NCI-H526 (cell line): ENCODE measurements at places on chromosomes 12 and 14.

DNA sequence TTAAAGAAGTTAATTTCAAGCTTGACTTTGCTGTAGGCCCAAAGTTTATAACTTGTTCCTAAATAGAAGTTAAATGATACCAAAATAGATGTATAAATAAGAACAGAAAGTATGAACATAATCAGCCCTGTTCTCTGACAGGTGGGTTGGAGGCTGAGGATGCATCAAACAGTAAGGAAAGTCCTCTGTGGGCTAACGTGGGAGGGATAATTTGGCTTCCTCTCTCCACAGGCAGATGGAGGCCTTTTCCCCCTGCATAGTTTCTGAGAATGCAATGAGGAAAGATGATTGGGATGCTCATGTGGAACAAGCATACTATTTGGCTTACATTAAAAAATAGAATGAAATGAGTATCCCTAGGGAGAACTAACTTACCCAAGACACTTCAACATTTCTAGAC is 56.5 kb downstream of the GARIN6 start:
- DNase-seq, result no peak

DNA sequence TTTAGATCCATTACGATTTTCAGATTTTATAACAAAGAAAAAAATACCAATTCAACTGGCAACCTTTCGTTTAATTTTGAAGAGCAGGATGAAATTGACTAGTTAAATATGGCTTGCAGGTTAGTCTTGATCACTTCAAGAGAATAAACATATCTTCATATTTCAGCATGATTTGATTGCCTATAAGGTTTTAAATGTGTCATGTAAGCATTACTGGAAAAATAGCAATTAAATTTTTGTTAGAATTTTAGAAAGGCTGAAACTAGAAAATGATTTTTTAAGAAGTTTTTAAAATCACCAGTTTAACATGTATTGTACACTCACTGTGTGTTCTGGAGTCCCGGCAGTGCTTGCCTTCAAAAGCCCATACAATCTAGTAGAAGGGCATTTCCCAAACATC is 310.2 kb upstream of the DIO2 start:
- no peak for DNase-seq

- no peak for DNase-seq
These were observed 13.0 kb upstream of the LBHD2 start for GRCh38 chr14:103070971-103071542.

GRCh38 chr14:54686871-54687749 is 120.2 kb downstream of the SAMD4A start:
- no peak for DNase-seq

DNA sequence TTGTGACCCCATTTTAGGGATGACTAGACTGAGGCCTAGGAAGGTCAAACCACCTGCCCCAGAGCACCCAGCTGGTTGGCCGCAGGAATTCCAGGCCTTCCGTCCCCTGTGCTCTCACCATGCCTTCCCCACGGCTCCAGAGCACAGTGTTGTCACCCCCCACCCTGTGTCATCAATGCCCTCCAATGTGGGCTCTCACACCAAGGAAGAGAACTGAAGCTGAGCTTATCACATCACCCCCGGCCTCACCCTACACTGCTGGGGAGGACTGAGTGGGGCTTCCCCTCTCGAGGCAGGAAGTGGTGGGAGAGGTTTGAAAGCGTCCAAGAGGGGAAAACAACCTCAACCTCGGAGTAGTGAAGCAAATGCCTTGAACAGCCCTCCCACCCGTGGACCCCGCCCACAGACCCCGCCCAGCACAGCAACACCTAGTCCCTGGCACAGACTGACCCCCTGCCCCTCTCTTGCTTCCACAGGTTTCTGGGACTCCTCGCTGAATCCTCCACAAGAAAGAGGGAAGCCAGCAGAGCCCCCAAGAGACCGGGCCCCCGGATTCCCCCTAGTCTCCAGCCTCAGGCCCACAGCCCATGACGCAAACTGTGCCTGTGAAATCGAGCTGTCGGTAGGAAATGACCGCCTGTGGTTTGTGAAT is 97.2 kb downstream of the LGMN start:
- DNase-seq, result no peak

DNA sequence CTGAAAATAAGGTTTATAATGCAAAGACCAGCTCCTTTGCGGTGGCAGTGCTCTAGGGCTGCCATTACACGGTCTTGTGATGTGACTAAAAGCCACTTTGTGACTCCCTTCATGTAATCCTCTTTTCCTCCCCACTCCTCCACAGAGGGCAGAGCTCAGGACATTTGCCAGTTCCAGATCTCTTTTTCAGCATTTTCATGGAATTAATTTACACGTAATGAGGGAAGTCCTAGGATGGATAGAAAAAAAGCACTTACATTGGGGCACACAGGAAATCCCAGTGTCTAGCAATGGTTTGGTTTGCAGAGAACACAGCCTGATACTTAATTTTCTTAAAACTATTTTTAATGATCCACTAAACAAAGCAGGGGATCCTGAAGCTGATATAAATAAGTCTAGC is 17.5 kb upstream of the ATF1 start:
- DNase-seq, result no peak

DNA sequence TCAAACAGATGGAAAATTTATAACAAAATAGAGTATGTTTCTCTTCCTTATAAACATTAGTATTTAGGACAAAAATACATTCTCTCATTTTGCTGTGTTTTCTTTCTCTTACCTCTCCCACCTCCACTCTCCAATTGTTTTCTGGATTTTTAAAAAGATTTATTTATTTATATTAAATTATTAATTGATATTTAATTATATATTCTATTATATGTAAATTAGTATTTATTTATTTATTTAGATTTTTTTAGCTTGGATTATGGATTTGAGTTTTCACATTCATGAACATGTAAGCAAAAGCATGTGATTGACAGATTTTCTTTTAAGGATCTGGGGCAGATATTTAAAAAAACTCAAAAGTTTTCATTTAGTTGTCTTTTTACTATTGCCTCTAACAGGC is 35.6 kb downstream of the SCN8A start:
- DNase-seq, result no peak

DNA sequence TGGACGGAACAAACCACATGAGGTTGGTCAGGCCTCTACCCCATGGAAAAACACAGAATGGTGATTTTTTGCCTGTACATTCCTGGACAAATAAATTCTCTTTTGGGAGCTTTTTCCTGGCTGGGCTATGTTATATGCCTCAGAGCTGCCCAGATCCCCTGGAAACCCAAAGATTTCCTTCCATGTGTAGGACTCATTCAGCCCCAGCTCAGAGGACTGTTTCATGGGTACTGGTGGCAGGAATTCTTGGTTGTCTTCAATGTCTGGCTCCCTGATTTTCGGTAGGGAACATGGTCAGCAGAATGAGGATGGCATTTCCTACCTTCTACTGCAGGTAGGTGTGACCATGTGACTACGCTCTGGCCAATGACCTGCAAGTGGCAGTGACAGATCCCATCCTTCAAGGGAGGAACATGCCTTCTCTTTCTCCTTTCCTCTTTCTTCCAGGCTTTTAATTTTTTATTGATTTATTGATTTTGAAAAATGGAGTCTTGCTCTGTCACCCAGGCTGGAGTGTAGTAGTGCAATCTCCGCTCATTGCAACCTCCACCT is 15.4 kb upstream of the P2RX7 start:
- DNase-seq, result no peak

DNA sequence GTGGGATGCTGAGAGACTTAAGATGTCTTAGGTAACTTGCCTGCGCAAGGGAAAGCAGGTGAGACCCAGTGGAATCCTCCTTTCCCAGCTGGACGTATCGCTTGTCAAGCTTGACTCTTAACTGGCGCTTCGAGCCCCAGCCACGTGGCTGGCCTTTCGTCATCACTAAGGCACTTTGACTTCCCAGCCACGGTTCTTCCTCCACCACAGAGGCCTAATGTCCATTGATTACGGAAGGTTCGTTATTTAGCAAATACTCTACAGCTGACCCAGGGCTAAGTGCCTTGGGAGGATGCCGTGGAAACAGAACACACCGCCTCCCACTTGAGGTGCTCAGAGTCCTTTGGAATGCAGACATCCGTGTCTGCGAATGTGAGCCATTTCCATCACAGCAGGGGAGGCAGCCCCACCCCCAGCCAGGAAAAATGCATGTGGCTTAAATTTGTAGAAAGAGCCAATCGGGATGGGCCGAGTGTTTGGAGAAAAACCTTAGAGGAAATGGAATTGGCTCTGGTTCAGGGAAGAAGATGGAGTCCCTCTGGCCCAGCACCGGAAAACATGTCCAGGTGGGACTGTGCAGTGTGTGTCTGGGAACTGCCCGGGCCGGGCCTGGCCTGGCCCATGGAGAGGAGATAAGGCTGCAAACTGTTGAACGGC is 115.7 kb downstream of the PLXNC1 start:
- no peak for DNase-seq

GRCh38 chr12:12947902-12948301 is 4.1 kb downstream of the GPRC5D start:
- DNase-seq, result no peak

GRCh38 chr12:67797185-67797741 is 148.7 kb downstream of the DYRK2 start:
- no peak for DNase-seq

GRCh38 chr12:41956353-41956752 is 188.3 kb downstream of the GXYLT1 start:
- no peak for DNase-seq

DNA sequence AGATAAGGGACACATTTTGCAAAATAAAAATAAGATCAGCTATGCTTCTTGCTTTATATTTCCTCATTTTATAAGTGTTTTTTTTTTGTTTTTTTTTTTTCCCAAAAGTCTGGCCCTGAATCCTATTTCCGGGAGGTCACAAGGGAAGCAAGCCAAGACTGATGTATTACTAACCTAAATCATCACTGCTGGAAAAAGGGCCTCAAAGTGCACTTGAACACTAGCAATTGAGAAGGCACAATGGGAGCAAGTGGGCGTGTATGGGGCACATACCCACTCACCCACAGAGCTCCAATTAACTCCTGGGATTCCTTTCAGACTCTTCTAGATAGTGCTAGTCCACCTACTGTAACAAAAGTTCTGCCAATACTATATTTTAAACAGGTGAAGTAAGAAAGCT is 58.8 kb downstream of the STON2 start:
- DNase-seq, result no peak

DNA sequence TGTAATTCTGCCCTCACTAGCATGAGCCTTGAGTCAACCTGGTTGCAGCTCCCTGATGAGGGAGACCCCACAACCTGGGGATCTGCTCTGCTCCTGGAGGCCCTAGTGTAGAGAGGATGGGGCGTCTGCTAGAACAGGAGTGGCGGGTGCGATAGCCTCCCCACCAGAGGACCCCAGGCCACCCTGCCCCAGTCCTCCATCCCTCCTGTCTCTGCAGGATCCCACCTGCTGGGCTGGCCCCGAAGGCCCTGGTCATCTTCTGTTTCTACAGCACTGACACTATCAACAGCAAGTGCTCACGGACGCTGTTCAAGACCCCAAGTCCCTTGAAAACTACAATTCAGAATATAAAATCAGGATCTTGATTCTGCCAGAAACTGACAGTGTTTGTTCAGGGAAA is 15.2 kb downstream of the ANHX start:
- DNase-seq, result no peak
